Activated T-cell treated with anti-CD3 and anti-CD28 coated beads, Interleukin-2, amount 50 U/mL, for 4 hours (primary cell): ENCODE measurements at places on chromosomes 6 and 20. TPM values are rescaled to one million over a fixed set of nuclear protein-coding genes. Genes with fewer than 3 reads are reported as not detected.

GRCh38 chr6:16733085-16733484 is 28.2 kb downstream of the ATXN1 start:
- DNase-seq = no peak

- DNase-seq = no peak
Measured at GRCh38 chr20:34524426-34524825, 8.2 kb downstream of the DYNLRB1 start.

DNA sequence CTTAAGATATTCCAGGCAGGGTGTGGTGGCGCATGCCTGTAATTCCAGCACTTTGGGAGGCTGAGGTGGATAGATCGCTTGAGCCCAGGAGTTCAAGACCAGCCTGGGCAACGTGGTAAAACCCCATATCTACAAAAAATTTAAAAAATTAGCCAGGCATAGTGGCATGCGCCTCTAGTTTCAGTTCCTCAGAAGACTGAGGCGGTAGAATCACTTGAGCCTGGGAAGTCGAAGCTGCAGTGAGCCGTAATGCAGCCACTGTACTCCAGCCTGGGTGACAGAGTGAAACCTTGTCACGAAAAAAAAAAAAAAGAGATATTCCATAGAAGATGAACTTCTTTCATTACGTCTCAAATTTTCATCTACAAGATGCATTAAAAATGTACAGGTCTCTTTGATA is 46.7 kb upstream of the ISM1 start:
- DNase-seq = no peak

DNA sequence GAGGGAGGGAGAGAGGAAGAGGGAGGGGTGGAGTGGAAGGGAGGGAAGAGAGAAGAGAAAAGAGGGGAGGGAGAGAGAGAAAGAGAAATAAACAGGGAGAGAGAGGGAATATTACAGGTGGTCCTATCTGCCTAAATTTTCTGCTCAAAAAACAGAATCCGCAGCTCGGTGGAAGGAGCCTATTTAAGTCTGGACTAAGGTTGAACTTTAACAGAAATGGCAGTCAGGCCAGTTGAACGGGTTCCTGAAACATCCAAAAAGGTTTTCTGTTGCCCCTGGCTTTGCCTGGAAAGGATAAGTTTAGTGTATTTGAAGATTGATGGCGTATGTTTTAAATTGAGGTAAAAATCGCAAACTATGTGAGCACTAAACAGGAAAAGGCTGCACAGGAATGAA is 2.2 kb downstream of the TFAP2B start:
- DNase-seq = no peak

- no peak for DNase-seq
Measured at GRCh38 chr6:43856005-43856765, 86.2 kb downstream of the VEGFA start.

DNA sequence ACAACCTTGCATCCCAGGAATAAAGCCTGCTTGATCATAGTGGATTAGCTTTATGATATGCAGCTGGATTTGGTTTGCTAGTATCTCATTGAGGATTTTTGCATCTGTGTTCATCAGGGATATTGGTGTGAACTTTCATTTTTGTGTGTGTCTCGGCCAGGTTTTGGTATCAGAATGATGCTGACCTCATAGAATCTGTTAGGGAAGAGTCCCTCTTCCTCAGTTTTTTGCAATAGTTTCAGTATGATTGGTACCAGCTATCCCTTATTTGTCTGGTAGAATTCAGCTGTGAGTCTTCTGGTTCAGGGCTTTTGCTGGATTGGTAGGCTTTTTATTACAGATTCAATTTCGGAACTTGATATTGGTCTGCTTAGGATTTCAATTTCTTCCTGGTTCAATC is 132.5 kb downstream of the ZFAND3 start:
- no peak for DNase-seq

DNA sequence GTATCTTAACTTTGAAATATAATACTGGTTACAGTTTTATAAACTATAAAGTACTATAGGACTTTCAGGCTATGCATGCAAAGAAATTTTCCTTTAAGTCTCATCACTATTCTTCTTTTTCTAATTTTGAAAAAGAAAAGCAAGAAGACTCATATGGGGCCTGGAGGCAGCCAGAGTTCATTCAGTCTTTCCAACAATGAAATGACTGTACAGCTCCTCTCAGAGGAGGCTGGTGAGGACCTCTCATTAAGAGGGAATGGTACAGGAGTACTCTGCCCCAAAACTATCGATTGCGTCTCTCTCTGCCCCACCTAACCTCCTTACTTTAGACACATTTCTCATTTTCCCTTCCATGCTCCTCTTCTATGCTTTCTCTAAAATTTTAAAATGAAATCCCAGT is 66.3 kb downstream of the FILIP1 start:
- no peak for DNase-seq

GRCh38 chr6:170026751-170027646 is 263.9 kb downstream of the DLL1 start:
- DNase-seq = no peak

- no peak for DNase-seq
Measured at GRCh38 chr6:52672412-52673025, 1.6 kb downstream of the TMEM14A start.

DNA sequence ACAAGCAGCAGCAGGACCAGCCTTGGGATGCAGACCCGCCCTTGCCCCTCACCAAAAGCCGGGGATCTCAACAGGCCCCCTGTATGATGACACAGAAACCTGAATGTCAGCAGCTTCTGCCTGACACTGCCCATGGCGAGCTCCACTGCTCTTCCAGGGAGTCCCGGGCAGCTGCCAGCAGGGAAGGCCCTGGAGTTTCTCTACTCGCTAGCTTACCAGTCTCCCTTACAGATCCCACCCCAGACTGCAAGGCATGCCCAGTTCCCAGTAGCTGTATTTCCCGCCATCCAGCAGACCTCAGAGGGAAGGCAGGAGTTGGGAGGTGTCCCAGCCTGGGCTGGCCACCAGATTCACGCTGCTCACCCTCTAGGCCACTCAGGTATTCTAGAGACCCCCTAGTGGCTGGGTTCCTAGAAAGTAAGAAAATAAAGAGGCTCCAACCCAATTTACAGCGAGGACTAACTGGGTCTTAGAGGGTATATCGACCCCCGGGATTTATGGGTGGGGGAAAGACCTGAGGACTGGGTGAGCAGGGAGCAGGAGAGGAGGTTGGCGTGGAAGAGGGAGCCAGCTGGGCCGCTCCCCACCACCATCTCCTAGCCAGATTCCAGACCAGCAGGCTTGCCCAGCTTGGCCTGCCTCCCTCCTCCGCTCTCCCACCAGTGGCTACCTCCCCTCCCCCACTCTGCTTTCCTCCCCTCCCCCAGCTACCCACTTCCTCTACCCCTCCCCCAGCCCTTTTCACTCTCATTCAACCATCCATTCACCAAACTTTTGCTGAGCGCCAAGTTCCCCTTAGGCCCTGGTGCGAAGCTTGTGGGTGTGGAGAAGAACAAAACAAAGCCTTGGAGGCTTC is 9.7 kb upstream of the HMGA1 start:
- no peak for DNase-seq

DNA sequence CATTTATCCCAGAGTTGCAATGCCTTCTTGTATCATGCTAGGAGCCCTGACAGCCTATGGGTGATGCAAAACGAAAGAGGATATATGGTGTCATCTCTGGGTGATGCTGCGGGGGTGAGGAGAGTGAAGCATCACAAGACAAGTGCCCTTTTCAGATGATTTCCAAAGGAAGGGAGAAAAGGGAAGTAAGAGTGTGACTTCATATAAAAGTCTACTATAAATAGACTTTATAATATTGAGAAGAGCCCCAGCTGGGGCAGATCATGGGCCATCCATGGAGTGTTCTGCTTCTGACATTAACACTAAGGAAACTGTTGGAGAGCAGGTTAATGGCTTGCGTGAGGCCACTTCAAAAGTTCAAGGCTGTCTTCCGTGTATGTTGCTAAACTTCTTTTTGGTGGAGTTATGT is 4.4 kb downstream of the CD83 start:
- no peak for DNase-seq

DNA sequence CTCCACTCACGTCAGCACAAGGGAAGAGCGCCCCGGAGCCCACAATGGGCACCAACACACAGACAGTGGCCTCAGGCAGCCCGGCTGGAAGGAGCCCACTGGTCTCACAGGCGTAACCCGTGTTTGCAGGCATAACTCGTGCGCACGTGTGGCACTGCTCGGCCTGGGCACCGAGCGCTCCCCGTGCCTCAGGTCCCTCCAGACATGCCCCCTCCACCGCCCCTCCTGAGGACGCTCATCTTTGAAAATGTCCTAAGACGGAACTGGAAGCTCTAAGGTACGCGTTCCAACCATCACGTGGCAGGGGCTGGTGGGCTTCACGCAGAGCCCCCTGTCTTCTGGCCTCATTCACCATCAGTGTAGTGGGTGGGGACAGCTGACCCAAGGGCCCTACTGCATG is 44.6 kb downstream of the SSR1 start:
- no peak for DNase-seq

GRCh38 chr6:31851485-31851832 is 11.2 kb downstream of the NEU1 start:
- no peak for DNase-seq

DNA sequence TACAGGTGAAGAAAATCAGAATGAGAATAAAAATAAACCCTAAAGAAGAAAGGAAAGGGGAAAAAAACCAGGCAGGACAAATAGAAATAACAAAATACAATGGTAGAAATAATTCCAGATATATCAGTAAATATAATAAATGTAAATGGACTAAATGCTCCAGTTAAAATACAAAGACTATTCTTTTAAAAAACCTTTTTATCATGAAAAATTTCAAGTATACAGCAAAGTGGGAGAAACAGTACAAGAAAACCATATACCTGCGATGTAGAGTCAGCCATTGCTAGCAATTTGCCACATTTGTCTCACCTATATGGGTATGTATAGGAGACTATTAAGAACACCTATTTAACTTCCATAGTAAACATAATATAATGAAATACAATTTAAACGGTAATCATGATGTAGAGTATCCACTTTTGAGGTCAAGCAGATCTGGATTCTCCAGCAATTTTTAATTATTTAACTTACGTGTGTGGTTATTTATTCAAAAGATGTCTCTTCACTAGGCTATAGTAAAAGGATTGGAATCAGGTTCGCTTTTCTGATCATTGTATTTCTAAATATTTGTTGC is 914 bp upstream of the VAPB start:
- no peak for DNase-seq

DNA sequence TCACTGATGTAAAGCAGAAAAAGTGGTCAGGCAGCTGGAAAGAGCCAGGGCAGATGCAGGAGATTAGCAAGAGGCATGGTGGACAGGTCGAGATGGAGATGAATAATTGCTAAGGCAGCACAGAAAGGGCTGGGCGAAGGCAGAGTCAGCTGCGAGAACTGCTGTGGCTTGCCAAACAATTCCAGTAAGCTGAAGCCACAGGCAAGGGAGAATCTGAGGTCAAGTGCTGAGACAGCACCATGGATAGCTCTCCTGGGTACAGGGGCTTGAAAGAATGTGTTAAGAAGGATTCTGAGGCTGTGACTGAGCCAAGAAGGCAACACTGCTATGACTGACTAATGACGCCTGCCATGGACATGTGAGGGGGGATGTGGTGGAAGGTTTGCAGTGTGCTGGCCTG is 220.8 kb upstream of the FOXA2 start:
- no peak for DNase-seq

- DNase-seq = no peak
Measured at GRCh38 chr20:52105442-52106422, 85.8 kb downstream of the ZFP64 start.

DNA sequence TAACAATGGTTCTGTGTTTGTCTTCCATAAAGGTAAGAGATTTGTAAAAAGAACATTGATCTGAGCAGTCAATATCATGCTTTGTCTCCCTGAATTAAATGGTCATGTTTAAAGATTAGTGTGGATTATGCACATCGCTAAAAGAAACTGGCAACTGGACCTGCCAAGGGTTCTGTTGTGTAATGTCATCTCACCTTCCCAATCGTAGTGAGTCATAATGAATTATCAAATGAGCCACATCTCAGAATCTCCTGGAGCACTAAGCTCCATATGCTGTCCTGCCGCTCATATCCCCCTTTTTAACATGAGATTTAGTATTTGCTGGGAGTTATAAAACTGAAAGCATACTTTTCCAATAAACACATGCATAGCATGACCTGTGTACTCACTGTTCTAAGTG is 187.0 kb upstream of the OPRM1 start:
- DNase-seq = no peak

GRCh38 chr6:3746696-3747095 is 4.8 kb downstream of the PXDC1 start:
- DNase-seq = no peak

DNA sequence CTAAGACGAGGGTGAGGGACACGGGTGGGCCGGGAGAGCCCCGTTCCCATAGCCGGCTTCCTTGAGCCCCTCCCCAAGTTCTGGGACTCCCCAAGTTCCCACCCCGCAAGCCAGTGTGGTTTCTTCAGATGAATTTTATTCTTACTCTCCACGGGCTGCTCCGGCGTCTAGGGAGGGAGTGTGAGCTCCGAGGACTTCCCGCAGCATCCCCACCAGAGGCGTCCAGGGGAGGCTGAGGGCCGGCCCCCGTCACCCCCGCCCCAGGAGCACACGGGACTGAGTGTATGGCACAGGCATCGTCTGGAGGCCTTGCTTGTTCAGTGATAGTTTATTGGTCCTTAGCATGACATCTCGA is 10.0 kb upstream of the SLC4A11 start:
- DNase-seq = no peak

DNA sequence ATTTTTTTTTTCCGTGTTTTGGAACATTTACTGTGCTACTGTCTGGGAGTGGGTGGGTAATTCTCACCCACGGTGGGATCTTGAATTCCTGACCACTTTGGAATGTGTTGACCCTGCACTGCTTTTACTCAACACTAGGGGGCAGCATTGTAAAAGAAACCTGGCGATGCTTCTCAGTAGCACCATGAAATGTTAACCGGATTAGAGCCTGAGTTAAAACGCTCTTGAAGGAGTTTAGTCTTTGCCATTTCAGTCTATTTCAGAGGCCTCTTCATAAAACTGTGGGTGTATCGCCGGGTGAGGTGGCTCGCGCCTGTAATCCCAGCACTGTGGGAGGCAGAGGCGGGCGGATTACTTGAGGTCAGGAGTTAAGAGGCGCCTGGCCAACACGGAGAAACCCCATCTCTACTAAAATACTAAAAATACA is 114.4 kb upstream of the PRND start:
- DNase-seq = peak; percentile 52

DNA sequence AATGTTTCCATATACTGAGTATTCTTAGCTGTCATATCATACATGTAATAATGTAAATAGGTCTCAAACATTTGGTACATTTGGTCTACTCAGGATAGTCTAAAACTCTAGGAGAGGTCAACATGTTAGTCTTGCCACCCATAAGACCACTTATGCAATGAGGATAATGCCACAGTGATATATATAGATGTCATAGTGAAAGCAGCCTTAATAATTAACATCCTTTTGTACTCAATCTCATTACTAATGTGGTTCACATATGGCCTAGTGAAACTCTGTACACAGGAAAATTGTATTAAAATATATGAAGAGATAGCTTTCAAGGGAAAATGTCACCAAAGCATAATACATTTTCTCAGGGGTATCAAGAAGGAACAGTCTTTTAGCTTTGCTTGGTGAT is 577.9 kb downstream of the TFAP2B start:
- DNase-seq = no peak

- DNase-seq = no peak
Measured at GRCh38 chr20:24340933-24341332, 128.5 kb upstream of the SYNDIG1 start.

NRN1 gene
- 0.15 TPM for total RNA-seq

GPR63 gene
- total RNA-seq = 0.63 TPM

DCDC2 gene
- total RNA-seq = 0.20 TPM

ADTRP gene
- total RNA-seq = 15.6 TPM

HTR1E gene
- not detected for total RNA-seq

SLC17A9 gene
- total RNA-seq = 16.1 TPM

IRF4 gene
- total RNA-seq = 720 TPM

IPCEF1 gene
- 9.7 TPM for total RNA-seq

SPATS1 gene
- total RNA-seq = not detected

VARS2 gene
- total RNA-seq = 79.3 TPM

MYL9 gene
- total RNA-seq = 0.98 TPM

CAGE1 gene
- 0.16 TPM for total RNA-seq
